ENCODE measurements at places on chromosomes 7 and 10.

DNA sequence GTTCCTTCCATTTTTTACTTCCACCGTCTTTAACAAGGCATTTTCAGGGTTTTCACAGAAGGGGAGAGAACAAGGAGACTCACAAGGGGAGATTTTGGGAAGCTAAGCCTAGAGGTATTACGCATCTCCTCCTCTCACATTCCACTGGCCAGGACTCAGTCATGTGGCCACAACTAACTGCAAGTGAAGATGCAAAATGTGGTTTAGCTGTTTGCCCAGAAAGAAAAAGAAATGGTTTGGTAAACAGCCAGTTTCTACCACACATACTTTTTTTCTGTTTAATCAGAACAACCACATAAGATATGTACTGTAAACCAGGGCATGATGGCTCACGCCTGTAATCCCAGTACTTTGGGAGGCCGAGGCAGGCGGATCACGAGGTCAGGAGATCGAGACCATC lies 21.4 kb upstream of the HELLS start:
- DNase-seq = no peak

GRCh38 chr7:149595541-149595940 lies 97.9 kb upstream of the ZNF746 start:
- DNase-seq = no peak

GRCh38 chr10:72616716-72617115 lies 9.2 kb downstream of the MICU1 start:
- DNase-seq = no peak

- DNase-seq = no peak
Measured at GRCh38 chr10:59901470-59901869, 4.9 kb downstream of the CCDC6 start.

- no peak for DNase-seq
Measured at GRCh38 chr10:79463578-79464496, 18.4 kb upstream of the ZCCHC24 start.

DNA sequence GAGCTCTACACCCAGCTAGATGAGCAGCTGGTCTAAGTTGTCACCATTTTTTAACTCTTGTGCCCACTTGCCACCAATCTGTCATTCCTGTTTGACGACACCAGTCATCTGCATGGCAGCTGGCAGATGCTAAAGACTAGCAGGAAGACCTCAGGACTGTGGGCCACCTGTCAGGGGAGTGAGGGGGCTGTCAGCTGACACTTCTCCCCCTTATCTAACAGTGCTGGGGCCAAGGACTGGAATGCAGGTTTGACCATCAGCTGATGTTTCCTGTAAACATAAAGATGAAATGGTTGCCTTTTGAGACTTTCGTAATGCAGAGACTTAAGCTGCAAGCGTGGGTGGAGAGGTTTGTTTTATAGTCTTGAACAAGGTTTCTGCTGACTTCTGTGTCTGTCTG lies 93.5 kb downstream of the WNT2 start:
- no peak for DNase-seq

DNA sequence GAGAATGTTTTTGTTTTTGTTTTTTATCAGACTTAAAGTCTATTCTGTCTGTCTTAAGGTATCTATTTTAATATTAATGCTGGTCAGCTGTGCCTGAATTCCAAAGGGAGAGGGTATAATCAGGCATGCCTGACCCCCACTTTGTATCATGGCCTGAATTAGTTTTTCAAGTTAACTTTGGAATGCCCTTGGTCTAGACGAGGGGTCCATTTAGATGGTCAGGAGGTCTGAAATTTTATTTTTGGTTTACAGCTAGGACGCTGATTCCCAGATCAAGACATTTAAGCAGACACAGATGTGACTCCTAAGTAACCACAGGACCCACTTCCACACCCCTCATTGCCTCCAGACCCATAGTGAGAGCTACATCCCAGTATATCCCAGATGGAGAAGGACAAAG lies 189.5 kb downstream of the ARHGAP12 start:
- DNase-seq = no peak

DNA sequence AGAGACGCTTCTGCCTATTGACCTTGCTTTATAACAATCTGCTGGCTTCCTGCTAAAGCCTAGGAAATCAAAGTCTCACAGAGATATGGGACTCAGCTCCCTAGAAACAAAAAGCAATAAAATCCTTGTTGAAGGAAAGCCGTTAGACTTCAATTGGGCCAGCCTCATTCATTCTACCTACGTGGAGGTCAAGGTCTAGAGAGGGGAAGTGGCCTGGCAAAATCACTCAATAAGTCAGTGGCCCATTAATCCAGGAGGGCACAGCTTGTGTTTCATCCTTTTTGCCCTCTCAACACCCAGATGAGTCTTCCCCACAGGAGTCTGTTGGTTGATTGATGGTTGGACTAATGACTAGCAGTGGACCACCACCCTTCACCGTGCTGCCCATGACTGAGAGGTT lies 40.5 kb upstream of the ACSL5 start:
- no peak for DNase-seq

DNA sequence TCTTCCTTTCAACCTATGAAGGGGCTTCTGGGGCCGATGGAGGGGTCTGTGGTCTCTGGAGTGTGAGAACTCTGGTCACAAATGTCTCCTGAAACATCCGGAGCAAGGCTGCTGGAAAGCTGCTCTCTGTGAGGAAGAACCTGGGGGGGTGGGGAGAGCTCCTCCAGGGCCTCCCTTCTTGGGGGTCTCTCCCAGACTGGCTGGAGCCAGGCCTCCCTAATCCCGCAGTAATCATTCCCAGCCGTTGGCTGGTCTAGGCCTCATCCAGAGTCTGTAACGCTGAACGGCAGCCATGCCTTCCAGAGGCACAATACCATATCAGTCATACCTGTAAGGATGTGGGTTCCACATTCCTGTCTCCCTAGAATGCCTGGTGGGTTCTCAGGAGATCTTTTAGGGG lies 4.4 kb upstream of the LZTS2 start:
- DNase-seq = no peak

DNA sequence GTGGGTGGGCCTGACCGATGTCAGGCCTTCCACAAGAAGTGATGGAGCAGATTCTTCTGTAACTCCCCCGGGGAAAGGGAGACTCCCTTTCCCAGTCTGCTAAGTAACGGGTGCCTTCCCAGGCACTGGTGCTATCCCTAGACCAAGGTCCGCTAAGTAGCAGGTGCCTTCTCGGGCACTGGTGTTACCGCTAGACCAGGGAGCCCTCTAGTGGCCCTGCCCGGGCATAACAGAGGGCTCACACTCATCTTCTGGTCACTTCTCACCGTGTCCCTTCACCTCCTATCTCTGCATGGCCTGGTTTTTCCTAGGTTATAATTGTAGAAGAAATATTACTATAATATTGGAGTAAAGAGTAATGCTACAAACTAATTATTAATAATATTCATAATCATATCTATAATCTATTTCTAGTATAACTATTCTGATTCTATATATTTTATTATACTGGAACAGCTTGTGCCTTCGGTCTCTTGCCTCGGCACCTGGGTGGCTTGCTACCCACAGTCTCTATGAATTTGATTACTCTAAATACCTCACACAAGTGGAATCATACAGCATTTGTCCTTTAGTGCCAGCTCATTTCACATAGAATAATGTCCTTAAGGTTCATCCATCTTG lies 1378.7 kb downstream of the XPNPEP1 start:
- peak; percentile 77 for DNase-seq

DNA sequence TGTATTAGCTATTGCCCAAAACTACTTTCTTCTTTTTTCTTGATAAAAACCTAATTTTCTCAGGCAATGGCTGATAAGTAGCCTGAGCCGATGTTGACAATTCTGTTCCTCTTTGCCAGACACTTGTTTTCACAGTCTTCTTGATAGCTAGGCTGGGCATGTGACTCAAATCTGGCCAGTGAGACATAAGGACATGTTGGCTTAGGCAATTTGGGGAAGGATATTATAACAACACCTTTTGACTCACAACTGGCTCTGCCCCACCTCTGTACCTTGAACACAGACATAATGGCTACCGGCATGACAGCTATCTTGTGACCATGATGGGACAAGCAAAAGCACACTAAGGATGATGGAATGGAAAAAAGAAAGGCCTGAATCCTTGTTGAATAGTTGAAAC lies 72.9 kb upstream of the GPR22 start:
- no peak for DNase-seq

DNA sequence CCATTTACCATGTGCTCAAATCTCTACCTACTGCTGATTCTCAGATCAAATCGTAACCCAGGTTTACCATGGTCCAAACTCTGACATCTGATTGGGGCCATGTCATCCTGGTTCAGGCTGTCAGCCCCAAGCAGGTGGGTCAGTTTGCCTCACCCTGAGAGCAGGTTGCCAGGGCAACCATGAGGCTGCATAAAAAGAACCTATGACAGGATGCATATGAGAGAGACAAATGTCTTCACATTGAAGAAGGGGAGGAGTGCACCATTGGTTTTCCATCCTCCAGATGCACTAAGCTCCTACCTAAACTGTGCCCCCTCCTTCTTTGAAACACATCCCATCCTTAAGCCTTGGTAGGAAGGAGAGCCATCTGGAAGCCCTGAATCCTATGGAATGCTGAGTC lies 10.2 kb downstream of the PRSS1 start:
- DNase-seq = no peak

GRCh38 chr7:139990571-139991268 lies 72.0 kb downstream of the PARP12 start:
- no peak for DNase-seq

- no peak for DNase-seq
Measured at GRCh38 chr7:19932549-19933249, 159.3 kb upstream of the TMEM196 start.

- no peak for DNase-seq
Measured at GRCh38 chr7:100801833-100802568, 25.3 kb downstream of the EPHB4 start.

GRCh38 chr7:34453150-34453549 lies 204.9 kb upstream of the NPSR1 start:
- no peak for DNase-seq

DNA sequence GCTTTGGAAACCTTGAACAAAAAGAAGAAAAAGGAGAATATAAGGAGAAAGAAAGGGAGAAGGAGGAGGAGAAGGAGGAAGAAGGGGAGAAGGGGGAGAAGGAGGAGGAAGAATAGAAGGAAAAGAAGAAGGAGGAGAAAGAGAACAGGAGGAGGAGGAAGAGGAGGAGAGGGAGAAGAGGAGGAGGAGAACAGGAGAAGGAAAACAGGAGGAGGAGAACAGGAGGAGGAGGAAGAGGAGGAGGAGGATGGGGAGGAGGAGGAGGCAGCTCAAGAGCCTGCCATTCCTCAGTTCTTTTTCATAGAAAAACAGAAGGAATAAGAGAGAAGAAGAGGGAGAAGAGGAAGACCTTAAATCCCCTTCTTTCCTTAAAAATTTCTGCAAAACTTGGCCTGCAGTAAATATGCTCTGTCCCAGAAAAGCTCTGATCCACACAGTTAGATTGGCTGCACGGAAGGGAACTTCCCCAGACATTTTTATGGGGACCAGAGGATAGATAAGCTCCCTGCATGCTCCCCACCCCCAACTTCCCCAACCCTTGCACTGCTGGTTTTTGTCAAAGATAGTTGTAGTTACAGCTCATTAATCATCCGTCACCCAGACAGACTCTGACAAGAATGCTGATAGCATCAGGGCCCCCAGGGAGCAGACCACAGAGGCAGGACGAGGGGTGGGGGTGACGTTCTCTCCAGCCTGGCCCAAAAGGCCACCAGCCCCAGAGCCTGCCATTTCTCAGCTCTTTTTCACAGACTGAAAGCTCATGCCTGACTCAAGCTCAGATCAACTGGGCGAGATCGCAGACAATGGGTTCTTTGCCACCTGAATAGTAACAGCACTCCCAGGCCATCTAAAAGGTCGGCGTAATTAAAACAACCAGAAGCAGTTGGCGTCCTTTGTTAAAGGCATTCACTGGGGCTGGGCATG lies 34.5 kb upstream of the LYZL1 start:
- no peak for DNase-seq

DNA sequence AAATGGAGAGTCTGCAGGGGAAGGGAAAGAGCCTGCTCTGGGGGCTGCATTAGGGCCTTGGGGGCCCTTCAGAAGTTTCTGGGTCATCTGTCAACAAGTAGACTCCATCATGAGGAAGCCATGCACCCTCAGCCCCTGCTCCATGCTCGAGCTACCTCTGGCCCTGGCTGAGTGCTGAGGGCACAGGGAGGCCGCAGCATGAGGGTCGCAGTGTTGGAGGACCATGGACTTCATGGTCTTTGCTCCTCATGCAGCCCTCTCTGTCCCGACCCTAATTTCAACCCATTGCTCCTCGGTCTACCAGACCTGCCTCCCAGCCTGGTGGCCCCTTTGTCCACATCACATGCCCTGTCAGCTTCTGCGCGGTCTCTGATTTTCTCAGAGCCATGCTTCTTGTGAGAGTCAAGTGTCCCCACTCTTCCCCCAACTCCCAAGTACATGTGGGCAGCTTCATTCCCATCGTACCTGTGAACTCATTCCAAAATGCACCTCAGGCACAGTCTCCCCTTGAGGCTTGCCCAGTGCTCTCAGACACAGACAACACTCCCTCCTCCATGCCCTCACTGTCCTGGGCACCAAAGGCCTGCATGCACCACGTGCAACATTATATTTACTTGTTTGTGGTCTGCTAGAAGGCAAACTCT lies 14.7 kb downstream of the ZNF488 start:
- no peak for DNase-seq

GRCh38 chr7:47536661-47537611 lies 45.0 kb downstream of the TNS3 start:
- DNase-seq = no peak

DNA sequence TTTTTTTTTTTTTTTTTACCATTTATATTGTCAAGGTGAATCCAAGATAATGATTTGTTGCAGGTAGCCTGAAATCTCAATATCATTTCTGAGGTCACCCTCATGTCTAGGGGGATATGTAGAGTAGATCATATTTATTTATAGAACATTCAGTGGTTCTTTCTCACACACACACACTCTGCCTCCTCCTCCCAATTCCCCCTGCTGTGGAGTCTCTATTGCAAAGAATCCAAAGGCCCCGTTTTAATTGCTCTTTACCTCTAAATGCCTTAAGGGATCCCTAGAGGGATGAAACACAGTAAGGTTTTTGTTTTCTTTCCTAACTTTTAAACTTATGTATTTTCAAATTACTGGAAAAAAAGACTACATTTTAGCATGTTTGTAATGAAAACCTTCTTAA lies 170.0 kb downstream of the PRKG1 start:
- DNase-seq = no peak

- DNase-seq = no peak
Measured at GRCh38 chr10:121669028-121669374, 70.8 kb upstream of the FGFR2 start.

DNA sequence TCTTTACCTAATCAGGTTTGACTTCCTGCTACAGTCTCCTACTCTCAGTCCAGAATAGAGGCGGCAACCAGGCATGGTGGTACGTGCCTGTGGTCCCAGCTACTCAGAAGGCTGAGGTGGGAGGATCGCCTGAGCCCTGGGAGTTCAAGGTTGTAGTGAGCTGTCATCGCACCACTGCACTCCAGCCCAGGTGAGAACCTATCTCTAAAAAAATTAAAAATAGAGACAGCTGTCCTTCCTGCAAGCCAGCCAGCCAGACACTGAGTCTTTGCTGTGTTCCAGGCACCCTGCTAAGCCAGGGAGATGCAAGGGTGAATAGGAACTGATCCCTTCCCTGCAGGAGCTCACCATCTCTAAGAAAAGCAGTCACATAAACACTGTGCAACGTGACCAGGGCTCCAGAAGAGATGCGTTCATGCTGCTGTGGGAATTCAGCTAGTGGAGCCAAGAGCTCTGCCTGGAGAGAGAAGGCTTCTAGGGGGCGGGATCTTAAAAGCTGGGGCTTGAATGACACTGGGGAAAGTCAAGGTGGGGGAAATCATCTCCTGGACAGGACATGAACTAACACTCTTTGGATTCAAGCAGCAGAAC lies 22.1 kb upstream of the SLIT1 start:
- no peak for DNase-seq

- no peak for DNase-seq
Measured at GRCh38 chr7:45328403-45328981, 170.9 kb downstream of the RAMP3 start.

GRCh38 chr7:2062648-2063047 lies 170.1 kb downstream of the MAD1L1 start:
- no peak for DNase-seq
